AG10803 (cell line): ENCODE measurements at places on chromosomes 5 and 9.

DNA sequence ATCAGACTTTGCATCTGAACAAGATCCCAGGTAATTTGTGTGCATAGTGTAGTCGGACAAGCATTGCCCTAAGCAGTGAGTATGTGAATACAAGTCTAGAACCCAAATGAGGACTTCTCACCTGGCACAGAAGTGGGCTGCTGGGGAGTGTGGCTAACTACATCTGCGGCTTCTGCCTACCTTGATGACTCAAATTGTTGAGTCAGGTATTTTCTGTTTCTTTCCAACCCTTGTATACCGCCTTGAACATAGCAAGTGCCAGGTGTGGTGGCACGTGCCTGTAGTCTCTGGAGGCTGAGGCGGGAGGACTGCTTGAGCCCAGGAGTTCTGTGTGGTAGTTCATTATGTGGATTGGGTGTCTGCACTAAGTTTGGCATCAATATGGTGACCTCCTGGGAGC is 7.9 kb upstream of the JADE2 start:
- no peak for DNase-seq

GRCh38 chr9:108552459-108553040 is 303.2 kb downstream of the ACTL7B start:
- no peak for DNase-seq

DNA sequence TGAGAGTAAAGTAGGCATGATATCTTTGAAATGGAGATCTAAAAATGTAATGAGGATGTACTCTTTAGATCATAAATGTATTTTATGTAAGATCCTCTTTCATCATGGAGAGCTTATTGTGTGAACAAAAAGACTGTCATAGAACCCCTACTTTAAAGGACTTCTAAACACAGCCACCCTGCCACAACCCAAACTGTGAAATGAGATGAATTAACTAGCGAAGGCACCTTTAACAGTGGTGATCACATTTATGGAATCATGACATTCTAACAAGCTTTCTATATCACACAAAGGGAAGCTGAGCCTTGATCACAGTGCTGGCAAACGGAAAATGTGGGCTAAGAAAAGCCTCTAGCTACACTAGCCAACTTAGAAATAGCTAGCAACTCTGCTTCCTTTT is 1585.2 kb downstream of the EFNA5 start:
- DNase-seq = no peak

DNA sequence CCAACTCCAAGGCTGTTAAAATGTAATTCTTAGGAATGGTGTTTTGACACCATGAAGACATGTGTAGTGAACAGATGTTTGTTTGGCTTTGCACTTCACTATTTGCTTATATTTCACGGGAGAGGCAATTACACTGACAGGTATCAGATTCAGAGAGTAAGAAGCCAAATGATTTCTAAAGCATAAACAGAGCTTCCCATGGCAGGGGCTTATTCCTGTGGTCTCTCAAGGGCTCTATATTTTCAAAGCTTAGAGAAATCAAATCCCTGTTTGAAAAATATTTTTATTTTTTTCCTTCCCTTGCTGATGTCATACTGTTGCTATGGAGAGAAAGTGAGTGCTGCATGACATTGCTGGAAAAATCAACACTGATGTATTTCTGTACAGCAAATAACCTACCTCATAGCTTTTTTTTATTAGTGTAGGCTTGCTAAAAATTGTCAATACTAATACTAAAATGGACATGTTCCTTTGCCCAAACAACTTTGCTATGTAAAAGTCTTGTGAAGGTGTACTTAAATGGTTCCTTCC is 161.4 kb downstream of the GIN1 start:
- DNase-seq = peak; percentile 42

GRCh38 chr5:149917073-149917676 is 27.4 kb downstream of the PDE6A start:
- no peak for DNase-seq

GRCh38 chr5:31232273-31232888 is 38.9 kb downstream of the CDH6 start:
- peak; percentile 50 for DNase-seq

GRCh38 chr5:140567136-140567818 is 2.6 kb downstream of the SLC35A4 start:
- DNase-seq = no peak

DNA sequence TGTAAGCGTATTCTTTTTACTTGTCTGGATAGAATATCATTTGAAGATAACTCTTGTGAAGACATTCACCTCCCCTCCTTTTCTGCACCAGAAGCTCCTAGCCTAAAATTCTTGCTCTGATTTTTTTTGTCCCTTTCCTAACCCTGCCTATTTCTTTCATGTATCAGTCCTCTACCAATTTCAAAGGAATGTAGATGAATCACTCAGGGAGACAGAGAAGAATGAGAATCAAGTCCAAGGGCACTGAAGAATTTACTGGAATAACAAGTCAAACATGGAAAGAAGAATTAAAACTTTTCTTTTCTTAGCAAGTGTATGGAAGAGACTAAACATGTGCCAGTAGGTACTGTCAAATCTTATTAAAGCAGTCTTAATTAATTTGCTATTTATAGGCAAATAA is 618.7 kb downstream of the DNAH5 start:
- peak; percentile 21 for DNase-seq

DNA sequence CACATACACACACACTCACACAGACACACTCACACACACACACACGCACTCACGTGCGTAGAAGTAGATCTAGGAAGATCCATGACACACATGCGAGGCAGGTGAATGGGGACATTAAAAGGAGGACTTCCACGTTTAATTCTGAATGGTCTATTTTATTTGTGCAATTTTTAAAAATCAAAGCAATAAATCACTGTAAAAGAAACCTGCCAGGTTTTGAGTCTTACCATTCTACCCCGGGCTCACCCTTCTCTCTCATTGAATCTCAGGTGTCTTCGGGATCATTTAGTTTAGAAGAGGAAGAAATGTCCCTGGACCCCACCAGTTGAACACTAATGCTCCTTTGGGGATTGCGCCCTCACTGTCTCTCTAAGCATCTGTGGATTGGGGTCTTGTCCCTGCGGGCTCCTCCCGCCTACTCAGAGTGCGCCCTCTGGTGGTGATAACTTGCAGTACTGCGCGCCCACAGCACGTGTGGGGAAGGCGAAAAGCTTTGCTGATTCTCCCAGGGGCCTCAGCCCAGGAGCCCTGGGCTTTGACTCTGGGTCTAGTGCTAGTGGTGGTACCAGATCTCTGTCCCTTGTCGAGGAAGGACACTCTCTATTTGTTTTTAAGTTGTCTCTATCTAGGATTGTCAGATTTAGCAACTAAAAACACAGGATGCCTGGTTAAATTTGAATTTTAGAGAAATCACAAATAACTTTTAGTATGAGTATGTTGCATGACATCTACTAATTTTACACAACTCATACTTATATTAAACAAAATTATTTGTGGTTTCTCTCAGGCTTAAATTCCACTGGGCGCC is 34.8 kb downstream of the BOD1 start:
- peak; percentile 29 for DNase-seq

GRCh38 chr9:96612105-96612965 is 7.3 kb downstream of the CDC14B start:
- peak; percentile 94 for DNase-seq

DNA sequence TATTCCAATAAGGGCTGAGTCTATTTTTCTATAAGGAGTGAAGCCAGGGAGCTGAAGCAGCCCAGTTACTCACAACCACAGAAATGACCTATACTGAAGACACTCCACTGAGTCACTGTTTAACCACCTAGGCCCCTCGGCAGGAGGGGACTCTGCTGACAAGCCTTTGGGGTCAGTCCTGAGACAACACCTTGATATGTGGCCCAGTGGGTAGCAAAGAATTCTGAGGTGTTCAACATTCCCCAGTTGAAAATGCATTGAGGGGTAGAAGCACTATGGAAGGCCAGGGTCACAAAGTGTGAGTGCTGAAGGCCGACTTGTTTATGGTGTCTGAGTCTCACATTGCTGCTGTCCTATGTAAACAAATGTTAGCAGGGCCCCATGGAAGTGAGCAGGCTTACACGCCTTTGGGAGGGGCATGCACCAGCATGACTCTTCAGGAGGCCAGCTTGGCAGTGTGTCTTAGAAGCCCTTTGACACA is 112.6 kb upstream of the NFIL3 start:
- peak; percentile 39 for DNase-seq

GRCh38 chr5:42566652-42567295 is 143.5 kb downstream of the GHR start:
- DNase-seq = peak; percentile 15

GRCh38 chr5:44387406-44387805 is 1.8 kb downstream of the FGF10 start:
- DNase-seq = no peak

GRCh38 chr9:79583952-79584654 is 12.3 kb downstream of the TLE4 start:
- DNase-seq = no peak
